Stimulated activated CD8-positive, alpha-beta memory T cell treated with anti-CD3 and anti-CD28 coated beads, Interleukin-2, amount 100 ng/mL, for 1 hour (primary cell): ENCODE measurements at places on chromosomes 12 and 14.

DNA sequence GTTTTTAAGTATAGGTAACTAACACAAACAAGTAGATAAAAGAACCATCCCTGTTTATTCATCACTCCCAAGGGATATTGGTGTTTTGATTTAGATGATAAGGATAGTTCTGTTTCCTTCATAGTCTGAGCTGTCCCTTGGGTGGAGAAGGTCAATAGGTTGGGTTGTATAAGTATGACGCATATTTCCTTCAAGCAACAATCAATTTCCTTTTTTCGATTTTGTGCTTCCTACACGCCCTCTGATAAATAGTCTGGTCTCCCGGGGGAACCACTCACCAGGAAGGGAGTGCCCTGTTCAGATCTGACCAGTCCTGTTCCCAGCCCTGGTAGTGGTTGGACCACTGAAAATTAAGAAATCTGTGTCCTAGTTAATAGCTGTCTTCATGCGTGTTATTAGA lies 378.8 kb upstream of the FAR2 start:
- no peak for DNase-seq

- DNase-seq: no peak
Observed at GRCh38 chr12:6165395-6165794, 34.8 kb upstream of the CD9 start.

- no peak for DNase-seq
Observed at GRCh38 chr14:70706177-70706576, 64.5 kb downstream of the TTC9 start.

GRCh38 chr12:101931498-101932326 lies 54.3 kb downstream of the DRAM1 start:
- DNase-seq: no peak

GRCh38 chr14:54278665-54279295 lies 118.0 kb upstream of the CDKN3 start:
- no peak for DNase-seq

DNA sequence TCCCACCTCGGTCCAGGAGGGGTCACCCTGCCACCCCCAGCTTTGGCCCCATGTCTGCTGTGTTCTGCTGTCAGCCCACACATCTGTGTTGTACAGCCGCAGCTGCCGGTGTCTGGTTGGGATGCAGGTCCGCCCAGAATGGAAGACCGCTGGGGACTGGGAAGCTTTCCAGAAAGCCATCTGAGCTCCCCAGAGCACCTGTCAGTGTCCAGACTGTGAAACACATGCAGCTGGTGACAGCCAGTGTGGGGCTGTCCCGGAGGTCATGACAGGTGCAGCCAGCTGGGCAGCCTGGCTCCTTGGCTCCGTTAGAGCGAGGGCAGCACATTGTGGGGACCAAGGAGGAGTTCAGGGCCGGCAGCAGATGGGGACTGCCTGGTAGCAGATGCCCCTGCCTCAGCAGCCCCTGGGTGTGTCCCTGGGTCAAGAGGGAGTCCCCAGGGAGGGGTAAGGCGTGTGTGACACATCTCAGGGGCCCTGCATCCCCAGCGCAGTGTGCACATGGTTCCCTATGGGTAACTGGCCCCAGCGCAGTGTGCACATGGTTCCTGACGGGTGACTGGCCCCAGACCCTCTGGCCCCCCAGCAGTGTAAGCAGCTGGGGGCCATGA lies 16.4 kb downstream of the CEP170B start:
- no peak for DNase-seq

GRCh38 chr12:94458877-94459727 lies 565 bp downstream of the CEP83 start:
- no peak for DNase-seq
